Kidney (tissue), 22 donors: ENCODE measurements at places on chromosomes 2 and 18. TPM values are rescaled to one million over a fixed set of nuclear protein-coding genes. Genes with fewer than 3 reads are reported as not detected.

DNA sequence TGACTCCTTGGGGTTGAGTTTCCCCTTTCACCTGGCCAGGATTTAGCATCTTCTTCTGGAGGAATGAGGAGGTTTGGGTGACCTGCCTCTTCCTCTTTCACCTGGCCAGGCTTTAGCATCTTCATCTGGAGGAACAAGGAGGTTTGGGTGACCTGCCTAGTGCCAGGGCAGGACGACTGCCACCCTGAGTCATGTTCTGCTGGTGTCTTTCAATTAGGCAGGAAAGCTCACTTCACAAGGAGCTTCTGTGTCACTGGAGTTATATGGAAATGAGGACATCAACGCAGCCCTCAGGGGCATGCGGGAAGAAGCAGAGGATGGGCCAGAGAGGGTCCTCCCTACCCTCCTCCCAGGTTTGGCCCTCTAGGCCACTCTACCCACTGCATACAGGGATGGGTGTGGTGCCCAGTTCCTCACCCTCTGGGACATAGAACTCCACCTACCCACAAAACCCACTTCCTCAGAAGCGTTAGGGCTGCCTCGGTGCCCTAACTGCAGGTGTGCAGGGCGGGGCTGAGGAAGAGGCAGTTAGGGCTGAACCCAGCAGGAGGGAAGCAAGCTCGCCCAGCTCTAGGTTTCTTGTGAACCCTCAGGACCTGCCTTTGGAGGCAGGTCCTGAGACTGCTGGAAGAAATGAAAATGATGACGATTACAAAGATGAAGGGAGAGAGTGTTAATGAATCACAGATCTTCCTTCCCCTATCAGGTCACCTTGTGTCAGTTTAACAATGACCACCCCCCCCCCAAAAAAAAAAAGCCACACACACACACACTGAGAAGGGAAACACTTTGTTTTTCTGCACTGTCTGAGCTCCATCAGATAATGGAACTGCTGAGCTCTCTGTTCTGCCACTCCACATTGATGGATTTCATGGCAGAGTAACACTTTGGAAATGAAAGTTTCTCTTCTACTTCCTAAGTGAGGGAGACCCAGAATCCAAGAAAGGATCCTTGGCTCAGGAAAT lies 71.0 kb downstream of the ARL4C start:
- H3K27me3 ChIP-seq, result no peaks in the 10 kb centered on the region
- no peak overlapping the region for H3K27ac ChIP-seq
- no peak for DNase-seq
- peaks cover 3% of the 10 kb centered on the region for H3K4me1 ChIP-seq
- no peak overlapping the region for H3K4me3 ChIP-seq

GRCh38 chr2:46909771-46910419 lies 5.7 kb downstream of the MCFD2 start:
- no peak overlapping the region for H3K4me3 ChIP-seq
- DNase-seq, result no peak
- H3K27ac ChIP-seq, result no peak overlapping the region
- H3K36me3 ChIP-seq, result peaks cover 4% of the 10 kb centered on the region
- no peaks in the 10 kb centered on the region for H3K27me3 ChIP-seq

- no peaks in the 10 kb centered on the region for H3K36me3 ChIP-seq
- no peaks in the 10 kb centered on the region for H3K27me3 ChIP-seq
- H3K4me1 ChIP-seq, result no peaks in the 10 kb centered on the region
- no peak overlapping the region for H3K4me3 ChIP-seq
- no peak overlapping the region for H3K27ac ChIP-seq
- no peak for DNase-seq
Observed at GRCh38 chr2:151097128-151097527, 164.5 kb downstream of the RBM43 start.

DNA sequence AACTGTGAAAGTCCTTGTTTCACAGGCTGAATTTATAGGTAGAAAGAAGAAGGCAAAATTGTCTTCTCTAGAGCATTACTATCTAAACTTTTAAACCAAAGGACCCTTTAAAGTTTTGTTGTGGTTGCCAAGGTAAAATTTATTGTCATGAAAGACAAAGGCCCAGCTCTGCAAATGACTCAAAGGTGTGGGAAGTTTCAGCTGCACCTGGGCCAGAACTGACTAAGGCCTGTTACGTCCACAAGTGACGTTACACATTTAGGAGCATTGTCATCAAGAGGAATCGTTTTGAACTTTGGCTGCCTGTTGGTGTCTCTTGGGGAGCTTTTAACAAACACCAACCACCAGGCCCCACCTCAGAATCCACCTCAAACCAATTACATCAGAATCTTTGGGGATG lies 8.1 kb upstream of the DSC3 start:
- DNase-seq, result no peak
- no peak overlapping the region for H3K27ac ChIP-seq
- no peaks in the 10 kb centered on the region for H3K27me3 ChIP-seq
- no peaks in the 10 kb centered on the region for H3K36me3 ChIP-seq
- H3K4me3 ChIP-seq, result no peak overlapping the region

GRCh38 chr2:100206731-100207255 lies 64.4 kb upstream of the AFF3 start:
- H3K4me3 ChIP-seq, result no peak overlapping the region
- H3K4me1 ChIP-seq, result no peaks in the 10 kb centered on the region
- no peaks in the 10 kb centered on the region for H3K36me3 ChIP-seq
- DNase-seq, result no peak
- no peaks in the 10 kb centered on the region for H3K27me3 ChIP-seq

- H3K4me3 ChIP-seq, result no peak overlapping the region
- H3K4me1 ChIP-seq, result no peaks in the 10 kb centered on the region
- H3K27me3 ChIP-seq, result no peaks in the 10 kb centered on the region
- no peaks in the 10 kb centered on the region for H3K36me3 ChIP-seq
- H3K27ac ChIP-seq, result no peak overlapping the region
Observed at GRCh38 chr18:61926532-61926931, 33.7 kb upstream of the RNF152 start.

REG3G gene
- total RNA-seq, result 8.8 TPM

AOX1 gene
- 38.6 TPM for total RNA-seq
